ENCODE measurements at places on chromosomes 16 and 17.

DNA sequence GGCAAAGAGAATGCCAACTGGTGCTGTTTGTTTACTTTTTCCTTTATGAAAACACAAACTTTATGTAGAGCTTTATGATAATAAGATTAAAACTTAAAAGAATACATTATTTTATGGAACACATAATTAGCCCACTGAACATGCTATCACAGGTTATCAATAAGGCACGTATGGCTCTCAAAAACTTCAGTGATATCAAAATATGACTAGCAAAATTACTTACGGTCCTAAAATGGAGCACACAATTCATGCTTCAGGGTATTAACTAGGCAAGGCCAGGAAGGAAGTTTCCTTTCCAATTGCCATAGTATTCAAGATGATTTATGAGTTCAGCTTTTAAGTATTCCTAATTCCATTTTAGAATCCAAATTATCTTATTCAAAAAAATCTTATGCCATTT lies 3.6 kb downstream of the RNF43 start:
- no peak for DNase-seq

GRCh38 chr16:7805686-7806396 lies 473.2 kb downstream of the RBFOX1 start:
- DNase-seq = no peak

GRCh38 chr16:26051063-26051462 lies 359.3 kb downstream of the HS3ST4 start:
- no peak for DNase-seq

- DNase-seq = peak; percentile 48
Observed at GRCh38 chr17:59565959-59566324, 532 bp downstream of the DHX40 start.

GRCh38 chr17:63354256-63354655 lies 91.8 kb downstream of the CYB561 start:
- DNase-seq = no peak

- DNase-seq = no peak
Observed at GRCh38 chr16:57386381-57386951, 14.2 kb downstream of the CX3CL1 start.

DNA sequence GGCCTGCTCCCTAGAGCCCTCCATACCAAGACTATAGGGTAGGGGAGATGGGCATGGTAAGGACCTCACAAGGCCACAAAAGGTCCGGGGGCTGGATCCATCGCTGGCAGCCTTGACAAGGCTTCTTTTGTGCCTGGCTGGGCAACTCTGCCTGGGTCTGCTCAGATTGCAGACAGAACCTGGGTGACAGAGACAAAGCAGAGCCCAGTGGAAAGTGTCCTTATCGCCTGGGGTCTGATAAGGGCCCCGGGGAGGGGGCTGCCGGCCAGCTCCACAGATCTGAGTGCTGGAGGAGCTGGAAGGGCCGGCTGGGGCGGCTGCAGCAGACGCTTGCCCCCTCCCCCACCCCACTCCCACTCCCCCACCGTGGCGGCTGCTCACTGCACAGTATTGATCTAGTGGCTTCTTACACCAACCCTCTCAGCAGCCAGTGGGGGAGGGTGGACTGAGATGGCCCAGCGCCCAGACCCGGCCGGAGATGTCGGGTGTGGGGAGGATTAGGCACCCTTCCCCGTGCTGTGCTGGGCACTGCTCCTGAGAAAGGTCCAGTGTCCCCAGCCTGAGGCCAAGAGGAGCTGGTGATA lies 7.2 kb downstream of the MMP15 start:
- no peak for DNase-seq

DNA sequence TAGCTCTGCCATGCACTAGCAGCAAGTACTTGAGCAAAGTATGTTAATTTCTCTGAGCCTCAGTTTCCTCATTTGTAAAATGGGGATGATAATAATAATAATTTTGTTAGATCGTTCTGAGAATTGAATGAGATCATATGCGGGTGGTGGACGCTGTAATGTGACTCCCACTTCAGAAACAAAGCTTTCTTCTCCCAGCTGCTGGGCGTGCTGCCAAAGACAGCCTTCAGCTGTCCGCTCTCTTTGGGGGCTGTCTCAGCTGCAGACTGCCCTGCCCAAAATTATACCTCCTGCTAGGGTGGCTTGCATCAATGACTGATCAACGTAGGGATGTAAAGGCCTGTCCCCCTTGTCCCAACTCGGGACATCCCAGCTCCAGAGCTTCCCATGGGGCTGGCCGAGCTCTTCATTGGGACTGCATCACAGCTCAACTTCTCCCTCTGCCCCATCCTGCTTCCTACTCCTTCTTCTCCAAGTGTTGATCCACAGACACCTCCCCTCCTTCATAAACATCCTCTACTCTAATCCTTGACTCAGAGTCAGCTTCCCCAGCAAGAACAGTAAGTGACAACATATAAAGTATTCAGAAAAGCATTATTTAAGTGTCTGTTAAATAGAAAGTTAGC lies 30.7 kb upstream of the CDH5 start:
- DNase-seq = no peak

- no peak for DNase-seq
Observed at GRCh38 chr17:76543482-76543825, 3.6 kb downstream of the PRCD start.

DNA sequence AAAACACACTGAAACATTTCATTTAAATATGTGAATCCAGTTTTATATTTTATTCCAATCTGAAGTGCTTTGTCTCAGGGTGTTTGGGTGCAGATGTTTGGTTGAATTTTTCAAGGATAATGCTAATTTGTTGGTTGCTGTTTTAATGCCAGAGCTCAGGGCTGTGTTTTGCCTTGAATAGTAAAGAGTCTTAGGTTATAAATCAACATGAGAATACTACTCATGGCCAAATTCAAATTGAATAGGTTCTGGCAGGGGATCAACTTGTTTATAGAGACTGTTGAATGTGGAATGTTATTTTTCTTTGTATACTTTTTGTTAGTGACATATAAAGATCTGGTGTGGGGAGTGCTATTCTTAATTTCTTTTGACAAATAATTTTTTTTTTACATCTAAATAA lies 18.8 kb downstream of the TOM1L1 start:
- no peak for DNase-seq

DNA sequence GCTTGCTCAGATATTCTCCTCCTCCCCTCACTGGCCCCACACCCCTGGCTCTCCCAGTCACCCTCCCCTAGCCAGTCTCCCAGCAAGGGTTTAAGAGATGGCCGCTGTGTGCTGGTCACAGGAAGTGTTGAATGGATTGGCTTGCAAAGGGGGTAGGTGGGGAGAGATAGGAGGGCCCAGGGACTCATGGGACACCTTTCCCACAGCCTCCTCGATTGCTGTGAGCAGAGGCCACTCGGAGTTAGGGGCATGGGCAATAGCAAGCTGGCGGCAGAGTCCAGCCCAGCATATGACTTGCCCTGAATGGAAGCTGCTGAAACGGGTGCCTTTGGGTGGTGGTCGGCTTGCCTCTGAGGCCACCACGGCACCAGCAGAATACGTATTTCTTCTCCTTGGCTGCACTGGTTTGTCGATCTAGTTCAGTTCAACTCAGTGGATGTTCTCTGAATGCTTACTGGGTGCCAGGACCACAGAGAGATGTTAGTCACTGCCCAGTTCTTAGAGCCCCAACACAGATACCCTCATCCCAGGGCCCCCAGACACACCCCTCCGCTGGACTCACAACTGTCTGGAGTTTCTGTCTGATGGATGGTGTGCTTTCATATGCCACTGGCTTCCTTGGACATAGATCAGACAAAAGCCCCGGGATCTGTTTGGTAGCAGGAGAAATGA lies 6.0 kb downstream of the WFIKKN2 start:
- DNase-seq = no peak

- DNase-seq = no peak
Observed at GRCh38 chr17:51071556-51071955, 49.1 kb downstream of the SPAG9 start.

- no peak for DNase-seq
Observed at GRCh38 chr17:59107306-59107670, 608 bp upstream of the TRIM37 start.

- no peak for DNase-seq
Observed at GRCh38 chr17:4733073-4733531, 1.9 kb downstream of the MED11 start.

DNA sequence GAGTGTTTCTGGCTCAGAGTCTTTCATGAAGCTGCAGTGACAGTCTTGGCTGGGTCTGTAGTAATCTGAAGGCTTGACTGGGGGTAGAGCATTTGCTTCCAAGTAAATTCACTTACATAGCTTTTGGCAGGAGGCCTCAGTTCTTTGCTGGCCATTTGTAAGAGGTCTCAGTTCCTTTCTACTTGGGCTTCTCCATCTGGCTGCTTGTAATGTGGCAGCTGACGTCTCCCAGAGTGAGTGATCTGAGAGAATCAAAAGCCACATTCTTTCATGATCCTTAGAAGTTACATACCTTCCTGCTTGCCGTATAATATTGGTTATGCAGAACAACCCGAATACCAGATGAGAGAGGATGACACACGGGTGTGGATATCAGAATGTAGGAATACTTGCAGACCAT lies 39.8 kb downstream of the NF1 start:
- no peak for DNase-seq

DNA sequence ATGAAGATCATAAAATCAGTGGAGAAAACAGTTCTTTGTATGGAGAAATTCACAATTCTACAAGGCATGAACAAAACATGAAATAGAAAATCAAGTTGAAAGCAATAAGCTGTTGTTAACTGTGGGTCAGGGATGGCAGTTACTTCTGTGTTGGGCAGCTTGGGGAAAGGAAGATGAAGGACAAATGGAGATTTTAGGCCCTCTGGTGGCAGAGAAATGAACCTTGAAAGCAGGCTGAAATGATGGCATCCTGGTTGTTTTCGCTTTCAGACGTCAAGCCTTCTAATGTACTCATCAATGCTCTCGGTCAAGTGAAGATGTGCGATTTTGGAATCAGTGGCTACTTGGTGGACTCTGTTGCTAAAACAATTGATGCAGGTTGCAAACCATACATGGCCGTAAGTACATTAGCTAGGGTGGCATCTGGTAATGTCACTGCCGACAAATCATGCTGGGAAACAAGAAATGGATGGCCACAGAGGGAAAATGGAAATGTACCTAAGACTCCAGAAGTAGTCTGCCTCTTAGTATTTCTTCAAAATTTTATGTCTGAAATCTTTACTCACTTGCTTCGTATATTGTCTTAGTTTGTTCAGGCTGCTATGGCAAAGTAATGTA lies 108.9 kb downstream of the MAP2K6 start:
- no peak for DNase-seq

GRCh38 chr16:892536-893255 lies 78.1 kb downstream of the LMF1 start:
- DNase-seq = no peak

GRCh38 chr16:27852681-27853080 lies 210.8 kb downstream of the GSG1L start:
- DNase-seq = no peak

DNA sequence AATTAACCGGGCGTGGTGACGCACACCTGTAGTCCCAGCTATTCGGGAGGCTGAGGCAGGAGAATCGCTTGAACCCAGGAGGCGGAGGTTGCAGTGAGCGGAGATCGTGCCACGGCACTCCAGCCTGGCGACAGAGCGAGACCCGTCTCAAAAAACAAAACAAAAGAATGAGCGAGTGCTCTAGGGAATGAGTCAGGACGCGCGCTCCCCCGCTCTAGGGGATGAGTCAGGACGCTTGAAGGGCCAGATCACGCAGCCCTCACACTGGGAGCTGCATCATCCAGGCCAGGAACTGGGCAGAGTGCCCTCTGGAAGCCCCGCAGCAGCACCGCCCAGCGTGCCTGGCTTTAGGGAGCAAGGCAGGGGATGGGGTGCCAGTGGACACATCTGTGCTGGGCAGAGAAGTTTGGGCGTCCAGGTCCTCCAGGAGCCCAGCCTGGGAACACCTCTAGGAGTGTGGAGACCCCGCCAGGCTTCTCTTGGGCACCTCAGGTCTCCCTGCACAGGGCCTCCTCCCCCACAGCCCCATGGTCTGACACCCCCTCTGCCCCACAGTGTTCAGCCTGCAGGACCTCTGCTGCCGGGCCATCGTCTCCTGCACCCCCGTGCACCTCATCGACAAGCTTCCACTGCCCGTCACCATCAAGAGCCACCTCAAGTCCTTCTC lies 3.9 kb upstream of the WFIKKN1 start:
- no peak for DNase-seq

DNA sequence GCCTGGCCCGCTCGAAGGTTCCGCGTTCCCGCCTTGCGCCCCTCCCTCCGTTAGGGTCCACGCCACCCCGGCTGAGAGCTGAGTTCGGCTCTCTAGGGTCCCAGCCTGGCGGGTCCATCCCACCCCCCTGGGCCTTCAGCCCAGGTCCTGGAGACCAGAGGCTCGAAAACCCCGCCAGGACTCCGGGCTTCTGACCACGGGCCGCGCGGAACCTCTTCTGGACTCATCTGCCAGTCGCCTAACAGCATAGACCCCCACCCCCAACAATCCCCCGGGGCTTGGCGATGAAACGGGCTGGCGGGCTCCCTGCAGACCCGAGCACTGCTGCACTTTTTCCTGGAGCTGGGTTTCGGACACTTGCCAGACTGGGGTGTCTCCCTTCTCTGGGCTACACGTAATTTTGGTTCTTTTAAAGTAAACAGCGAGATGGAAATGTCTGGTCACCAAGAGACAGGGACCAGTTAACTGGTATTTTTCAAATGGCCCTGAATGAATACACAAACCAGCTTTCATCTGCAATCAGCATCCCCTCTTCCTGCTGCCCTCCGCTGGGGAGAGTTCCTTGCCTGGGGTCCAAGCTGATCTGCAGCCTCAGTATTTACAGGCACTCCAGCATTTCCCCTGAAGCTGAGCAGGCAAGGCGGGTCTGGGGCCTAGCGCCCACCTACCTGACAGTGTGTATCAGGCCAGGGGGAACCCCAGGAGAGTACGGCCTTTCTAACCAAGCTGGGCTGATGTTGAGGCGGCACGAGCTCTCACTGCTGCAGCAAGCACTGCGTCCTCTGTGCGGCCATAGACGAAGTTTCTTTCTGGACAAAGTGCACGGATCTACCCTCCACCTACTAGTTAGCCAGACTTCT lies 639 bp upstream of the TRIM65 start:
- no peak for DNase-seq

- no peak for DNase-seq
Observed at GRCh38 chr16:67013823-67014633, 14.9 kb upstream of the CBFB start.

GRCh38 chr17:44910231-44911106 lies 4.8 kb downstream of the GFAP start:
- no peak for DNase-seq

DNA sequence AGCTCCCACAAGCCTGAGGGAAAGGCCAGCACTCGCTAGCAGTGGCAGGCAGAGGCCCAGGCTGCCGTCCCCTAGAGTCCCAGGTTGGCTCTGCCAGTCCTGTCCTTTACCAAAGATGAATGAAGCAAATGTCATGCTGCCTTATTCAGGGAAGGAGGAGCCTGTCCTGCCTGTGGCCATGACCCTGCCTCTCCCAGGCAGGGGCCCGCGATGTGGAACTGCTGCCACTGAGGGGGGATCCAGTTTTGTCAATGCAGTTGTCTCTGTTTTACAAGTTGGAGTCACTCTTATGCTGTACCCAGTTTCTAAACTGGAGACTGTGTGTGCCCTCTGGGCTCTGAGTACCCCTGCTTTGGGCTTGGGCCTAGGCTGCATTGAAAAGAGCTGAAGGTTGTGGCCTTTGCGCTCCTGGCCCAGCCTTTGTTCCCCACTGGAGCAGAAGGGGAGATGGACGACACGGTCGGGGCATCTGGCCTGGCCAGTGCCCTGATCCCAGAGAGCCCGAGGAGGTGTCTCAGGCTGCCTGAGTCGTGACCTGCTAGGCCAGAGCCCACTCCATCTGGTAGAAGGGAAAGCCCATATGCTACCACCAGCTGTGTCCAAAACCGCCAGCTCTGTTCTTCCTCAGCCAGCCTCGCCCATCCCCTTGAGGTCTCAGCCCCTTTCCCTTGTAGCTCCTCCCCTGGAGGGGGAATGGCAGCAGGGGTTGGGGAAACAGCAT lies 5.5 kb downstream of the LIMD2 start:
- DNase-seq = no peak
